ENCODE measurements at places on chromosomes 4 and X.

DNA sequence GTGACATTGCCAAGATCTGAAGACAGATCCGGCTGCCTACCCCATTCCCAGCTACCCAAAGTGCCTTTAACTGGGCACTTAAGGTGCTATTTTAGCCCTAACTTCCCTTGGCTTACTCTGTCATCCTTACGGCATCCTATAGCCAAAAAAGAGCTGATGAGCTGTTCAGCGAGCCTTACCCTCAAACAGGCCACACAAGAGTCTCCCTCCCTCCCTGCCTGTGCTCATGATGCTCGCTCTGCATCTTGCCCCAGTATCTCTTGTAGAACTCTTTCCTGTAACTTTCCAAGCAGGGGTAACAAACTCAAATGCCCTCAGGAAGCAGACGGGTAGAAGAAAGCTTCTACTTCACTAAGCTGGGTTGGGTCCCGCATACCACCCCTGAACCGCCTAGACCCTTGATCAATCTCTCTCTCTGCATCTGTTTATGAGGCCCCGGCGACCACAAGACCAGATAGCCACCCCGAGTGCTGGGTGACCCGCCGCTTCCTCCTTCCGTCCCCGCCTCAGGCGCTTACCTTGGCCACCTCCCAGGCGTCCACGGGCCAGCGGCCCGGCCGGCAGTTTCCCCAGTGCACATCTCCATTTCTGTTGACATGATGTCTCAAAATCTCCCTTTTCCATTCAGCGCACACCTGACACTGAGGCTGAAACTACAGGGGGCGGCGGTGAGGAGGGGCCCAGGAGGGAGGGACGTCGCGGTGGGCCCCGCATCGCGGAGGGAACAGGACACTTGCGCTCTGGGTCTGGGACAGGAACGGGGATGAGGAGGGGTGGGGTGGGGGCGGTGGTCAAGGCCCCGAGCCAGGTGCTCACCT lies 663 bp downstream of the CXorf38 start:
- peak; percentile 34 for DNase-seq

DNA sequence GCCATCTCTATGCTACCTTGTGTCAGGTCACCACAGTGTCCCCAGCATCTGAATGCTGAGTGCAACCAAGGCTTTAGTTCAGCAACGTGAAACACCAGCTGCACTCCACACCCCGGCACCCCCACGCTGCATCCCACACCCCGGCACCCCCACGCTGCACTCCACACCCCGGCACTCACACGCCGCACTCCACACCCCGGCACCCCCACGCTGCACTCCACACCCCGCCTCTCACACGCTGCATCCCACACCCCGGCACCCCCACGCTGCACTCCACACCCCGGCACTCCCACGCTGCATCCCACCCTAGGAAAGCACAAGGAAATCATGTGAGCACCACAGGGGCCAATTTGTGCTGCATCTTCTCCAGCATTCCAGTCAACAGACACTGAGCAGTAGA lies 199.8 kb upstream of the FRG1 start:
- DNase-seq, result no peak

DNA sequence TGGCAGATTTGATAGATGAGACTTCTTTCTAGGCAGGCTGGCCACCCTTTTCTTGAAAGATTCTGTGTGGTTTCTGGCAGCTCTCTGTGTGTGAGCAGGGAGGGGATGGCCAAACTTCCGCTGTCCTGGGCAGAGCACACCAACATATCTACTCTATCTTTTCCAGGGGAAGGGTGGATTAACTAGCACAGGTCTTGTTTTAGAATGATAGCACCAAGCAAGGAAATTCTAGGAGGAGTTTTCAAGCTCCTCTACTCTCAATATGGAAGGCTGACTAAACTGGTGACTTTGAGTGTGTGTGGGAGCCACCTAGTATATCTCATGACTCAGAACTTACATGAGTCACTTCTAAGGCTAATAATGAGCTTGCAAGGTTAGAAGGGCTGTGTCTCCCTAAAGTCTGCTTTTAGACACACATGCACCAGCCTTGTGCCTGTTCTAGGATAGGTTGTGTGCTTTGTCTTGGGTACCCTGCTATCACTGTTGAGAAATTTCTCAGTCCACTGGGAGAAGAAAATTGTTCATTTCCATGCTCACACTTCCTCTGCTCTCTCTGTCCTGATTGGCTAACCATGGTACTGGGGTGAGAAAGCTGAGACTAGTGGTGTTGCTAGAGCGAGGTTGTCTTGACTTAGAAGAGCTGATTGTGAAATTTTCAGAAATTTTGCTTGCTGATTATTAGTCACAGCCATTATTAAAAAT lies 72.9 kb downstream of the YIPF6 start:
- no peak for DNase-seq

DNA sequence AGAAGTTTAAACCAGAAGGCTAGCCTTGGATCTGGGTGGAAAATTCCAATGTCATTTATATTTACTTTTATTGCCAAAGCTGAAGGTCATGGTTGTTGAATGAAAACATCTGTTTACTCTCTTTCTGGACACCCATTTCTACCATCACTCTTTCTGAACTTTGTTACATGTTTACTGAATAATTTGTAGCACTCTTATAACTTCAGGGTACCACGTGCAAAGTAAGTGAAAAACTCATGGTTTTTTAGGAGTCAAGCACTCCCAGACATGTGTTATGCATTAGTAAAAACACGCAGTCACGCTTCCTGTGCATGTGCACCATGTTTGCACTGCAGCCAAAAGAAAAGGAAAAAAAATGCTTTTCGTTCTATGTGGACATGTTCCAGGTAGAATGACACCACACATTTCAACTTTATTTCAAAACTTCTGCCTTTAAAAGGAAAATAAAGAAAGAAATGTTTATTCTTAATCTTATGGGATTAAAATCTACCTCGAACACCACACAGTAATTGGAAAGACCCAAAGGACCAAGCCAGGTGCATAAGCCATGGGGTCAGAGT lies 31.4 kb upstream of the ADH1C start:
- DNase-seq, result peak; percentile 47

DNA sequence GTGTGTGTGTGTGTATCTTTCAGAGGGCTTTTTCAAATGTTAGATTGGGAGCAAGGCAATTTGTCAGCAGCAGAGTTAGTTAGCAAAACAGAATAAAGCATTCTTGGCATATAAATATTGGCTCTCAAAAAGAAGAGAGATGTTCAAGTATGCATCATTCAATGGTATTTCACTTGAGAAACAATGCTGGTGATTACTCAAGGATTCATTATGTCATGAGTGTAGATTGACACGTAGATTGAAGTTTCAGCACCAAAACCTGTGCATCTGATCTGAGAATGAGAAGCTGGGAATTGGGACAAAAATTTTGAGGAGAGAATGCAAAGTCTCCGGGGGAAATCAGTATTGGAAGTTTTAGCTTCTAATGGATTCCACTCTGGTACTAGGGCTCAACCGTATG lies 241.4 kb downstream of the FRMPD4 start:
- no peak for DNase-seq

DNA sequence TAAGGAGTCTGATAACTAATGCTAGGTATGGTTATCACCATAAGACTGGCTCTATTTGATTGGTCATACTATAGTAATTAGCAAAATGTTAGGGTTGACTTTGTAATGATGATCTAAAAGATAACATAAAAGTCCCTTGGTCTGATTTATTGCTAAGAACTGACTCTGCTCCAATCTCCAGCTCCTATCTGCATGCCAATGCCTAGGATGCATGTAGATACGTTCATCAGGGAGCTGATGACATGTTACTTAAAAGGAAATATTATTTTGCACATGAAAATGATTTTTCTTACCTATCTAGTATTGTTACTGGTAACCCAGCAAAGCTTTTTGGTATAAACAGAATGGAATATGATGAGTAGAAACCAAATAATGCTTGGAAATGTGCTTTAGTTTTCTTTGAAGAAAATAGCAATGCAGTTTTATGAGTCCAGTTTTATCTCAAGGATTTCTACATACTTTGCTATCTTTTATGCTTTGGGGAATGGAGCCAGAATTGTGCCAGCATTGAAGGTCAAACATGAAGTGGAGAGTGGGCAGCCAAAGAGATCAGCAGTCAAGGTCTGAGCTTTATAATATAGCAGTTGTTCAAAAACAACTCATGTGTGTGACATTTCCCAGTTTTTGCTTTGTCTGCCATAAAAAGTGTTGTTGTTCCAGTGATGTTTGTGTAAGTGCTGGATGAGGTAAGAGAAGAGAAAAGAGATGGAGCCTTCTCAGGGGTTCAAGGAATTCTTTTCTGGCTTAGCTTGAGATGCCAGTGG lies 121.0 kb downstream of the ARHGAP24 start:
- DNase-seq, result no peak

GRCh38 chrX:67651437-67652142 lies 107.8 kb downstream of the AR start:
- no peak for DNase-seq

DNA sequence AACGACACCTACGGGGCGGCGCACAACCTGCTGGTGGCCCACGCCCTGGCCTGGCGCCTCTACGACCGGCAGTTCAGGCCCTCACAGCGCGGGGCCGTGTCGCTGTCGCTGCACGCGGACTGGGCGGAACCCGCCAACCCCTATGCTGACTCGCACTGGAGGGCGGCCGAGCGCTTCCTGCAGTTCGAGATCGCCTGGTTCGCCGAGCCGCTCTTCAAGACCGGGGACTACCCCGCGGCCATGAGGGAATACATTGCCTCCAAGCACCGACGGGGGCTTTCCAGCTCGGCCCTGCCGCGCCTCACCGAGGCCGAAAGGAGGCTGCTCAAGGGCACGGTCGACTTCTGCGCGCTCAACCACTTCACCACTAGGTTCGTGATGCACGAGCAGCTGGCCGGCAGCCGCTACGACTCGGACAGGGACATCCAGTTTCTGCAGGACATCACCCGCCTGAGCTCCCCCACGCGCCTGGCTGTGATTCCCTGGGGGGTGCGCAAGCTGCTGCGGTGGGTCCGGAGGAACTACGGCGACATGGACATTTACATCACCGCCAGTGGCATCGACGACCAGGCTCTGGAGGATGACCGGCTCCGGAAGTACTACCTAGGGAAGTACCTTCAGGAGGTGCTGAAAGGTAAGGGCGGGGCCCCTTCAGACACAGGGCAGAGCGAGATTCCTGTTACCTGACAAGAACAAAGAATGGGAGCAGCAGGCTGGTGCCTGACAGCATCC lies 11.7 kb downstream of the RPL9 start:
- peak; percentile 64 for DNase-seq

GRCh38 chrX:46400530-46401443 lies 144.4 kb downstream of the ZNF674 start:
- DNase-seq, result no peak

DNA sequence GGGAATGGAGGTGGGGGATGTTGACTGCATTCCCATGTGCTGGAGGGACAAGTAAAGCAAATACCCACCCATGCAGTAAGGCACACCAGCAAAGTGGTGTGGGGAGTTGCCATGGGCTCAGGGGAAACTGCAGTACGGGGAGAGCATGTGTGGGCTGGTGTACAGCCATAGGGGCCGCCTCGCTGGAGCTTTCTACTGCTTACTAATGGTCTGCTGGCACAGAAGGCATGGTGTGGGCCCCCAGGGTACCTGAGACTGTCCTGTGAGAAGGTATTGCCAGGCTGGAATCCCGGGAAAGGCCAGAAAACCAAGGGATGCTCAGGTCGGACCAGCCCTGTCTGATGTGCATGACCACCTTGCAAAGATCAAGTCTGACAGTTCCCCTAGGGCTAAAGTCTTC lies 199.1 kb downstream of the ARHGEF9 start:
- DNase-seq, result no peak

- no peak for DNase-seq
Measured at GRCh38 chr4:57098415-57098814, 11.8 kb downstream of the IGFBP7 start.

GRCh38 chr4:122688529-122689140 lies 43.9 kb upstream of the BBS12 start:
- no peak for DNase-seq

DNA sequence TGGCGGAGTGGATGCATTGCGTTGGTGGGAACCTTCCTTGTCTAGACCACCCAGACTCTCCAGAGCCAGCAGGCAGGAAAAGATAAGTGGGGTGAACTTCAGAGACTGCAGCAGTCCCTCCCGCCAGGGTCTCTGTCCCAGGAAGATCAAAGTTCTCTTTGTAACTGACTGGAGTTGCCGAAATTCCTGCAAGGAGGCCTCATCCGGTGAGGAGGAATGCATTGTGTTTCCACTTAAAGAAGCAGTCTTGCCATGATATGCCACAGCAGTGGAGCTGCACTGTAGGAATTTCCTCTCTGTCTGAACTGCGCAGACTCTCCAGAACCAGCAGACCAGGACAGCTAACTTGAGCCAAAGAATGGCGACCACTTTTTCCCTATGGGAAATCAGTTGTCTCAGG lies 1190.4 kb downstream of the TECRL start:
- no peak for DNase-seq

DNA sequence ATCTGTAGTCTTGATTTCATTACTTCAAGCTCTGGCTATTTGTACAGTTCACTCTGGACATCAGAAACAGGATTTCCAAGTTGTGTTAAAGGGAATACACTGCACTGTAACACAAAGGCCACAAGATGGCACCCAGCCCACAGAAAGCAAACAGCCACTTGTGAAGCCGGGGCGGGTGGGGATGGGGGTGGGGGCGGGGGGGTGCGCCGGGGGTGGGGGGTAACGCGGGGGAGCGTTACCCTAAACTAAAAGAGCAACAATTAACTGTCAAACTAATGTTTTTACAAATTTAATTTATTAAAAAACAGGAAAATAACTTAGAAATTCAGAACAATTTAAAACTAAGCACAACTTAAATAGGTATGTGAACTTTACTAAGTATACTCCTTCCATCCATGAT lies 27.3 kb downstream of the PRDX4 start:
- peak; percentile 43 for DNase-seq

GRCh38 chr4:1050486-1051213 lies 39.2 kb downstream of the FGFRL1 start:
- no peak for DNase-seq

GRCh38 chr4:74263551-74263950 lies 44.7 kb upstream of the EPGN start:
- no peak for DNase-seq

- peak; percentile 74 for DNase-seq
Measured at GRCh38 chr4:70505151-70505748, 13.1 kb upstream of the AMTN start.

- DNase-seq, result peak; percentile 47
Measured at GRCh38 chr4:40750461-40751258, 905 bp downstream of the NSUN7 start.

DNA sequence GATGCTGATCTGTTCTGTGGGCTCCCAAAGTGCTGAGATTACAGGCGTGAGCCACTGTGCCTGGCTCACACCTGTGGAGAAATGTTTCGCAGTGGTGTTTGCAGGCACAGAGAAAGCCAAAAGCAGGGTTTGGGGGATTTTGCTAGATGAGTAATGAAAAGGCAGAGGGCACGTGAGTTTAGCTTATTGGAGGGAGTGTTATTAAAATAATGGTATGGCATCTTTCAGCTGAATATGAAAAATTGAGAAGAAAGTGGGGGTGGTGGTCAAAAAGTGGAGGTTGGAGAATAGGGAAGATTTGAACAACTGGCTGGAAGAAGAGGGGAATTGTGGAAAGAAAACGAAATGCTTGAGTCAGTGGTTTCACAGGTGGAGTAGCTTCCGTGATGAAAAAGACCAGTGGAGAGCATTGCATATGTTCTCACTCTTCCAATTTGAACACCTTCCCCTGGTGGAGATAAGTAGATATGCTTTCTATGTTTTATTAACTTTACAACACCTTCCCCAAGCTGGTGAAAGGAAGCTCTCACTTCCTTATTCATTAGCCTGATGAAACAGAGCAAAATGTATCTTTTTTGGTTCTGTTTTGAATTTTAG lies 1.1 kb upstream of the CHST7 start:
- DNase-seq, result no peak
